ENCODE measurements at places on chromosomes 1 and 21.

DNA sequence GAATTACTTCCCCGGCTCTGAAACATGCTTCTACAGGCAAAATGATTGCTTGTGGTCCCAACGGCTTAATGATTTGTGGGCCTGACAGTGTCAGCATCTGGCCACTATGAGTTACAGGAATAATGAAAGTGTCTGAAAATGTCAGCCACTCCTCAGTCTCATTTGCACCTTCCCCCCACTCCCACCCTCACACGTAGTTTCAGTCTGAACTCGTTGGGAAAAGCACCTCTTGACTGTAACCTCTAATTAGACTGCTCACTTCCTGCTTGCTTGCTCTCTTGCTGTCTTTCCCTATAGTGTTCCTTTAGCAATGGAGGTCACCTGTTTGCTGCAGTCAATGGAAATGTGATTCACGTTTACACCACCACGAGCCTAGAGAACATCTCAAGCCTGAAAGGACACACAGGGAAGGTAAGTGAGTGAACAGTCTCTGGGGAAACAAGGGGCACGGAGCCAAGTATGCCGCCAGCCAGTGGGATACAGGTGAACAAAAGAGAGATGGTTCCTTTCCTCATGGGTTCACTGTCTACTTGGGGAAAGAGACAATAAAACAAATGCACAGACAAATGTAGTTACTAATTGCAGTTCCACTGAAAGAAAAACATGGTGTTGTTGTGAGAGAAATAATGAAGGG lies 27.1 kb downstream of the CFAP57 start:
- DNase-seq, result no peak

- DNase-seq, result no peak
Measured at GRCh38 chr21:36097427-36098181, 27.8 kb downstream of the CBR1 start.

- no peak for DNase-seq
Measured at GRCh38 chr1:246080031-246080430, 427.0 kb downstream of the SMYD3 start.

GRCh38 chr1:148263128-148263905 lies 111.2 kb upstream of the NBPF11 start:
- peak; percentile 29 for DNase-seq

DNA sequence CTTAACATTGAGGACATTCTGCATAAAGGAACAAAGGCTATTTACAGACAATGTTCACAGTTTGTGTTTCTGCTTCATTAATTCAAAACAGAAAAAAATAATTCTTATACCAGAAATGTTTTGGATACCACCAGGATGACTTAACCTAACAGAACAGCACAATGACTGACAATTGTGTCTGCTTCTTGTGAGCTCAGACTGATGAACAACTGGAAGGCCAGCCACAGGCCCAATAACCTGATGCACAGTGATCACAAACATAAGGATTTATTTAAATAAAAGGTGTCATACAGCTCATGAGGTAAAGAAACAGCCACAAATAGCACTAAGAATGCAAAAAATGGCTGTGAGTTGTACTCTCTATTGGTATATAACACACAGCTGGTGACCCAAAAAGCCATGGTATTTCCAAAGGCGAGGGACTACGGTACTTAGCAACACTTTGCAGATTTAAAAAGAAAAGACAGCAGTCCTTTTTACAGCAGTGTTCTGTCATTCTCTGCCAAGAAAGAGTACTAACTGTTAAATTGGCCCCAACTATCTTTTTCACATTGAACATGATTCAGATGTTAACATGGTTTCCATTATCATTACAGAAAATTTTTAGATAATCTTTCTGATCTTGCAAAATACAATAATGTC lies 32.1 kb upstream of the DDAH1 start:
- DNase-seq, result no peak

DNA sequence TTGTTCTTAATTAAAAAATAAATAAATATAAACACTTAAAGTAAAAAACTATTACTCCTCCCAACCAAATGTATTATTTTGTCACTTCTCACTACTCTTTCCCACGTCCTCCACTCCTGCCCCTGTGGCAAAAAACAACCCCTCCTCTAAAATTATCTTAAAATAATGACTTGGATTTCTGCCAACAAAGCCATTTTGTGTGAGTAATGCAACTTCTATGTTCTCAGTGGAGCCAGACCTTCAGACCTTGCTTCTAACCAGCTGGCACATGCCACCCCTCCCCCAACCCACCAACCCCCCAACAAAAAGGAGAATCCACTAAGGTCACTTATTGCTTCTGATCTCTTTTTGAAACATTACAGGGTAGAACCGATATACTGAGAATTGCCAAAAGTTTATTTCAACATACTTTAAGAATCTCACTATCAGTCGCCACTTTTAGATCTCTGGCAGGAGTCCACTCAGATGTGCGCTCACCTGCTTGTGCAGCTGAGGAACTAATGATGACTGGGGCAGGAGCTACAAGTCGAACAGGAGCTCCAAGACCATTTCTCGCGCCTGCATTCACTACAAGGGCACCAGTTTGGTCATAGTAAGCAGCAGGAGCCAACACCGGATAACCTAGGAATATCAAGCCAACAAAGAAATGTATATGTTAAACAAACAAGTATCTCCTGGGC lies 58.3 kb upstream of the SDC3 start:
- no peak for DNase-seq

DNA sequence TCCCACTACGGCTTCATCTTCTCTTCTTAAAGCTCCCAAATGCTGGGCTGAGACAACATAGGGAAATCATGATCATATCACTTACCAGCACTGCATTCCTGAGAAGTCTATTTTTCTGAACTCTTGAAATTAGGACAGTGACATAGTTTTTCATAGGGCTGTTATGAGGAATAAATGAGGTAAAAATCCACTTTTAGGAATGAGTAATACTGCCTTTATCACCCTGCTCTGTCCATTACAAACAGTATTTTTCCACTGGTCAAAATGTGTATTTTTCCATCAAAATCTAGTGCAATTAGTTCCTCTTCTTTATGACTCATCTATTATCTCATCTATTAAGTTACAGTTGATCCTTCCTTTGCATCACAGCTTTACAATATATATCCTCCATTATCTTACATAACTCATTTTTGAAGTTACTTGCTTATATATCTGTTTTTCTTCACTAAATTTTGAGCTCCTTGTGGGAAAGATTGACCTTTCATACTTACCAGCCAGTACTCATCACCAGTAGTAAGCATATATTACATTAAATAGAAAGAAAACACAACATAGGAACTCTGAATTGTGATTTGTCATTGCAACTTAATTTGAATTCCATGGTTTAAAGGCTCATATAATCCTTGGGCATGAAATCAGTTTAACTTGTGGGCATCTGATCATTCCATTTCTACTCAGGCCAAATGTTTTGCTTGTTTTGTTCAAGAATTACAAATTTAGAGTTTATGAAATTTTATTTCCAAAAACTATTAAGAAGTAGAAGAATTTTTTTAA lies 37.1 kb downstream of the PRRX1 start:
- DNase-seq, result no peak

DNA sequence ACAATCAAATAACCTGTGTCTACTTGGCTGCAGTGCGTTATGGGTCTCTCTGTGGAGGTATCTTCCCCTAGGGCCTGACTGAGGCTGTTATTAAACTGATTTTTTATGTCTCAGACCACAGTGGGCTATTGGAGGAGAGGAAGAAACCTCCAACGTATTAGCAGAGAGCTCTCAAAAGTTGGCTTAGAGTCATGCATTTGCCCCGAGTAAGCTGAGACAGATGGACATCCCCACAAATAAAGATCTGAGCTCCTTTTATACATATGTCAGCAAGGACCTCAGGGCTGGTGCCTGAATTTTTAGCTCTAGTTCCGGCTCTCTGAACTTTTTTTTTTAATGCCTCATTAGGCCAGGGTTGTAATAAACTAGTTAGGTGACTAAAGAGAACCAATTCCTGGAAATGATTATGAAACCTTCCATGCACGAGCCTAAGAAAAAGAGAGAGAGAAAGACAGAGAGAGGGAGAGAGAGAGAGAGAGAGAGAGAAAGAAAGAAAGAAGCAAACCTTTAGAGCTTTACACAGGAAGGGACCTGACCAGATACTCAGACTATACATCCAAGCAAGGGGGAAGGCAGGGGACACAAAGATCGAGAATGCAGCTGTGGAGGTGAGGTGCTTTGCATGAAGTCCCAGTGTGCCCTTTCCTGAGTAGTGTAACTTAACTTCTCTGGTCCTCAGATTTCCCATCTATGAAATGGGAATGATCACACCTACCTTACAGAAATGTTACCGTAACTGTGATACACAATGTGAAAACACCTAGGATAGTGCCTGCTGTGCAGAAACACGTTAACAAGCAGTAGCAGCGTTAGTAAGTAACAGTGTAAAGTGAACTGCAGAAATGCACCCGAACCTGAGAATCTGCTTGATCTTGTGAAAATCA lies 8.4 kb upstream of the PIGR start:
- DNase-seq, result no peak

DNA sequence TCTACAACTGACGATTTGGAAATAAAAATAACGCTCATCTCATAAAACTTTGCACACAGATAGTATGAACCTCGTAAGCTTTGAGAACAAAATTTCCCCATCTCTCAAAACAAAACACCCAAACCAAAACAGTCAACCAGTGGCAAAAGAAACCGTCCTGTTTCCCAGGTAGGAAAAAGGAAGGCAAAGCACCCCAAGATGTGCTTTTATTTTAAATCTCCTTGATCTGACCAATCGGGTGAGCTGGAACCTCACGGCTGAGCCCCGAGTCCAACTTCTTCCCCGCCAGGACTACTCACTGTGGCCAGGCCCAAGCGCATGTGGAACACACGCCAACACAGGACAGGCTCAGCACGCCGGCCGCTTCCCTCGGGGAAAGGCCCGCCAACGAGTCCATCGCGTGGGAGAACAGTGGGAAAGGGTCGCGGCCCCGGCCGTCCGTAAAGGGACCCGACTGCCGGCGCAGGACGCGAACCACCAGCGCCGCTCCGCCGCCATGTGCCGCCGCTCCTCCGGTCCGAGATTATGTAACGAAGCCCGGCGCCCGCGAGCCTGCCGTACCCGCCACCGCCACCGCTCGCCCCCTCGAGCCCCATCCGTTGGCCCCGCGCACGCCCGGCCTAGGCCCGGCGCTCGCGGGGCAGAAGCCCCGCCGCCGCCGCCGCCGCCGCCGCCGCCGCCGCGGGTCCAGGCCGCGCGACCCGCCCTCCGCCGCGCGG lies 759 bp downstream of the AHCTF1 start:
- peak; percentile 6 for DNase-seq

DNA sequence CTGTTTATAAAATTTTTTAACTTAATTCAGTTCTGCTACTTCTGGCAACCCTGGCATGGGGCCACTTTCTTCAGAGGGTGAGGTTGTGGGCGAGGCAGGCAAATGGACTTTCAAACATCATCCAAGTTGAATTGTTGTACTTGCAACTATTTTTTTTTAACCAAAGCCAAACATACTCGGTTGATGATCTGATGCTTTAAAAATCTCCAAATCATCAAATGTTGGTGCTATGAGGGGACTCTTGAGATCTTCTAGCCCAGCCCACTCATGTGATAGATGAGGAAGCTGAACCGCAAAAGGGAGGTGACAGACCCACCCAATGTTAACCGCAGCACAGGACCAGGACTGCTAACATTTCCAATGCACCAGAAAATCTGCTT lies 6.7 kb downstream of the SLC1A7 start:
- no peak for DNase-seq

DNA sequence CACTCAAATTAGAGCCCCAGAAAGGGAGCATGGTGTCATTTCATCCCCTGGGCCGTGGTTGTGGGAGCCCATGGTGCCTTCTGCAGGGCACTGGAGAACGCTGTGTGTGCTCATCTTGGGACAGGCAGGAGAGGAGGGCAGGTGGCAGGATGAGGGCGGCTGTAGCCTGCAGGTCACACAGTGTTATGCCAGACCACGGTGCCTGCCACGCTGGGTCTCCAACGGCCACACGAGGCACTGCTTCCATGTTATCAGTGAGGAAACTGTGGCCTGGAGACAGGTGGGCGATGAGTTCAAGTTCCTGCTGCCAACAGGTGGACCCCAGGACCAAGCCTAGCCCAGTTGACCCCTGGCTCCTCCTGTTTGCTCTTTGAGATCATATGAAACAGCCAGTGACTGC lies 21.0 kb downstream of the ABCG1 start:
- DNase-seq, result no peak

GRCh38 chr21:33266789-33267135 lies 595 bp downstream of the IL10RB start:
- DNase-seq, result peak; percentile 42

- DNase-seq, result no peak
Measured at GRCh38 chr21:28938726-28939125, 54.0 kb downstream of the LTN1 start.

DNA sequence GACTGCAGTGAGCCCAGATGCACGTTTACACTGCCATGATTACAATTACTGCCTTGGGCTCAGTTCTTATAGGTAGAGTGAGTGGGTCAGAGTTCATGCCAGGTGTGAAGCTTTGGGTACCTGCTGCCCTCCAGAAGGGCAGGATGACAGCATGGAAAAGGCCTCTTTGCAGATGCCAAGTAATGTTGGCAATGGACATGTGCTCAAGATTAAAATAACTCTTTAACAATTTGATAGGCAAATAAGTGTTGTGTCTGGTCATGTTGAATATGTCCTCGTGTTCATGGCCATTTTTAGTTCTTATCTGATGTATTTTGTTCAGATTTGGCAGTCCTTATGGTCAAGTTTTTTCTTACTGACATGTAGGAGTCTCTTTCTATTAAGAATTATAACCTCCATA lies 34.8 kb downstream of the S100B start:
- DNase-seq, result no peak

- no peak for DNase-seq
Measured at GRCh38 chr1:116971965-116972673, 29.4 kb upstream of the CD101 start.

DNA sequence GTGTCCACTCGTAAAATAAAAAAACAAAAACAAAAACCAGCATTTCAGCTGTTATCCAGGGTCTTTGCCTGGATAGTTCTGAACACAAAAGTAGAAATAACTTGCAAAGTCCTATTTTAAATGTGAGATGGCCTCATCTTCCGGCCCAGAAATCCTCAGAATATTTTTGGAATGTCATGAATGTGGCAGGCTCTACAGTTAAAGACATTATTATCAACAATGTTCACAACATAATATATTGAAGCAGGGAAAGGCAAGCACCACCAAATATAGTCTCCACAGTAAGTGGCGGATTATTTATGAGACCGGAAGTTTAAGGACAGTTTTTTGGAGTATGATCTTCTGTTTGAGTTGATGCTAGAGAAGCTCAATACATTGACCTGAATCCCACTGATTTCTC lies 1.2 kb upstream of the C1orf198 start:
- DNase-seq, result no peak

DNA sequence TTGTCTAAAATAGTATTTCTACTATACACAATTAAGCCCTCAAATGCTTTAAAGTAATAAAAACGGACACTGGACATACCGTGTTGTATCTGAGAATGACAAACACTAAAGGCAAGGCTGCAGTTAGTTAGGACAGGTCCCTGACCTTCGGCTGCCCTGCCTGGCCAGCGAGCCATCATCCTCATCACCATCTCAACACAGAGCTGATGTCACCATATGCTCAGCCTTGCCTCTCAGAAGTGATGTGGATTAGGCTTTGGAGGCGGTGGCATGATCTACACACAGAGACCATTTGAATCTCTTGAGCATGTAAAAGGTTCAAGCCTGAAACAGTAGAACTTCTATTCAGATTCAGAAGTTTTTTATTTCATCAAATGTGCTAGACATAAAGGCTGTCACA lies 244.7 kb downstream of the SDCCAG8 start:
- no peak for DNase-seq
